GM10248 (cell line): ENCODE measurements at places on chromosomes 11 and 22.

DNA sequence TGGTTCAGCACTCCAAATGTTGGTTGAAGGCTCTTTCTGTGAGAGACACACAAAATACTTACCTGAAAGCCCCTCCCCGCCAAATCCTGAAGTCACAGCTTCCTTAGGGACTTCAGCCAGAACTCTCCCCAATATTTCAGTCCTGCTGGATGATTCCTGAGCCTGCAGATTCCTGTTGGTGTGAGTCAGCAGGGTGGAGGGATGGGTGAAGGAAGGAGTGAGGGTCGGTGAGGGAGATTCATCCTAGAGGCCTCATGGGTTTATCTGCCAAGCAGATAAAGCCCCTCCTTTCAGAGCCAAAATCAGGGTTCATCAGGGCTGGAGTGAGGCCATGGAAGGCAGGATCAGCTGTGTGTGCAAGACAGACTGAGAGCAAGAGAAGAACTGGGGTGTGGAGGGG, 37.9 kb downstream of the SMIM38 start:
- DNase-seq = no peak

DNA sequence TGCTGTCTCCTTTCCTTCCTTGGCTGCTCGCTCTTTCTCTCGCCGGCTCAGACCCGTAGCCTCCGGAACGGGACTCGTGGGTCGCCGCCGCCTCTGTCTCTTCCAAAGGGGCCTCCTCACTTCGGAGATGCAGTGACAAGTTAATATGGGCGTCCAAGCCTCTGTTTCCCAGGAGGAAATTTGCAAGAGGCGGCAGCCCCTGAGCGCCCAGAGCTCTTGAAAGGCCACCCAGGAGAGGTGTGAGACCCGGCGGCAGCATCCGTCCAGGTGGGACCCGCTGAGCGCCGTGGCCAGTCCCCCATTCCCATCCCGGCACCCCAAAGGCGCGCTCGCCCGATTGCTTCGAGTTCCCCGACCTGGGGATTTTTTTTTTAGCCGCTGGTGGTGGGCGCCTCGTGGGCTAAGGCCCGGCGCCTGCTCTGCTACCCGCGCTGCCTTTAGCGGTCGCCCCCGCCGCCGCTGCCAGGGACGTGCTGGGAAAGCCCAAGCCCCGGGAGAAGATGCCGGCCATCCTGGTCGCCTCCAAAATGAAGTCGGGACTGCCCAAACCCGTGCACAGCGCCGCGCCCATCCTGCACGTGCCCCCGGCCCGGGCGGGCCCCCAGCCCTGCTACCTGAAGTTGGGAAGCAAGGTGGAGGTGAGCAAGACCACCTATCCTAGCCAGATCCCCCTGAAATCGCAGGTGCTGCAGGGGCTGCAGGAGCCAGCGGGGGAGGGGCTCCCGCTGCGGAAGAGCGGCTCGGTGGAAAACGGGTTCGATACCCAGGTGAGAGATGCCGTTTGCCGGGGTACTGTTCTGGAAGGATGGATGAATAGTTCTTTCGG, 772 bp downstream of the NAV2 start:
- DNase-seq = no peak

GRCh38 chr11:48056325-48057183, 76.2 kb downstream of the PTPRJ start:
- DNase-seq = no peak

- no peak for DNase-seq
These were observed 5.2 kb upstream of the LGR4 start for GRCh38 chr11:27477831-27478230.

DNA sequence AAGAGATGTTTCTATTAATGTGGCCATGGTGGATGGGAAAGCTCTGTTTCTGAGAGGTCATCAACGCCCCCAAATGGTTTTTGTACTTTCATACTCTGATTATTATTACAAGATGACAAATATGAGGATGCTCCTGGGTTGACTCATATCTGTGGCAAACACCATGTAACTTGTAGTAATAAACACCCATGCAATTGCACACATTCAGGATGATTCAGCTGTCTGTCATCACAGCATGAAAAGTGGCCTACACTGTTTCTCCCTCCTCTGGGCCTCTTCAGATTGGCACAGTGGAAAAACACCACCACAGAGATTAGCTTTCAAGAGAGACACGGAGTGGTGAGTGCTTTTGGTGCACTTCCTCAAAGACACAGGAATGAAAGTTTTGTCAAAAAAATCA, 85.4 kb downstream of the MTNR1B start:
- DNase-seq = no peak

DNA sequence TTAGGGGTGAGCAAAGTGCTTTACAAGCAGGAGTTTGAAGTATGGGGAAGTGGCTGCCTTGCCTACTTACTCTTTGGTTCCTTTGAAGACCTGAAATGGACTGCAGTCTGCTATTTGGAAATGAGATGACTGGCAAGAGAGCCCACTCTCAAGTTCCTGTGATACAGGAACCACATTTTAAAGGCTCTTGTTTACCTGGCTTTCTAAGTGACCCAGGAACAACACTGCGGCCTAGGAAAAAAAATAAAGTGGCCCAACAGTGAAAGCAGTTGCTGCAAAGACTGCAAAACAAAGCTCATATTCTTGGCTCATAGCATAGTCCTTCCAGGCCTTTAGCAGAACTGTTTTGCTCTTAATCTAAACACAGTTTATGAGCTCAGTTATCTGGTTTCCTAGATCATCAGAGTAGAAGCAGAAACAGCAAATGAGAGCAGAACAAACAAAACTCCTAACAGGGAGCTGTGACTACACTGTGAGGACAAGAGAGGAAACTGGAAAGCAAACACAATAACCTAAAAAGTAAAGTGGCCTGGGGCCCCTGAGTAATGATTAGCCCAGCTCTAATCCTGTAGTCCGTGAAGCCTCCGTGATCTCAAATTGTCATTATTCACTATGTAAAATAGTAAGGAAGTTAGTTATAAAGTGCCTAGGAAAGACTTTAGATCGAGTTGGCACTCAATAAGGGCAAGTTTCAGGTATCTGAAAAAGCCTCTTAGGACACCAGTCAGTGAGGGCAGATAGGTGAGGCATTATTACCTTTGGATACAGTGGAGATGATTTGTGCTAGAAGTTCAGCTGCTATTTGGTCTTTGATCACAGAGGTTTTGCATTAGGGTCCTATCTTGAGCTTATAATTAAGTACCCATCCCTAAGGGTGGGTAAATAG, 11.5 kb downstream of the CCDC117 start:
- no peak for DNase-seq

- DNase-seq = no peak
These were observed 23.8 kb upstream of the C11orf96 start for GRCh38 chr11:43918662-43919061.

- DNase-seq = no peak
These were observed 5.3 kb downstream of the ADA2 start for GRCh38 chr22:17213976-17214375.

DNA sequence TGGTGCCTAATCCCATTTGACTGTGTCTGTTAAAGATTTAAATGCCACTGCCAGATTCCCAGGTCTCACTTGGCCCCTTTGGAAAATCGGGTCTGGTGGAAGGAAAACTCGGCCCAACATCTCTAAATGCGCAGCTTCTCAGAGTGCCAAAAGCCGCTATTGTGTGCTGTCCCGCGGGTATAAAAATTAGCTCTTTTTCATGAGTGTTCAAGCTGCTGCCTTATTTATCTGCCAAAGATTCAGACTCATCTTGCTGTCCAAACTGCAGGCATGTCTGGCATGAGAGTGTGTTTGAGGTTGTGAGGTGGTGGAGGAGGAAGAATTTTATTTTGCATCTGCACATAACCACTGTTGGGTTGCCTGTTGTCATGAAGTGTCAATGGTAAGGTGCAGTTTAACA, 91.4 kb downstream of the NELL1 start:
- no peak for DNase-seq

- DNase-seq = no peak
These were observed 17.9 kb downstream of the BPIFC start for GRCh38 chr22:32446321-32446720.

DNA sequence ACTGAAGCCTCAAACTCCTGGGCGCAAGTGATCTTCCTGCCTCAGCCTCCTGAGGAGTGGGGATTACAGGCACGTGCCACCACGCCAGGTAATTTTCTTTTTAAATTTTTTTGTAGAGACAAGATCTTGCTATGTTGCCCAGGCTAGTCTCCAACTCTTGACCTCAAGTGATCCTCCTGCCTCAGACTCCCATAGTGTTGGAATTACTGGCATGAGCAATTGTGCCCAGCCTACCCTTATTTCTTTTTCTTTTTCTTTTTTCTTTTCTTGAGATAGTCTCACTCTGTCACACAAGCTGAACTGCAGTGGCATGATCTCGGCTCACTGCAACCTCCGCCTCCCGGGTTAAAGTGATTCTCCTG, 63.9 kb downstream of the AAMDC start:
- no peak for DNase-seq

GRCh38 chr11:108912581-108912980, 247.7 kb downstream of the DDX10 start:
- DNase-seq = no peak

DNA sequence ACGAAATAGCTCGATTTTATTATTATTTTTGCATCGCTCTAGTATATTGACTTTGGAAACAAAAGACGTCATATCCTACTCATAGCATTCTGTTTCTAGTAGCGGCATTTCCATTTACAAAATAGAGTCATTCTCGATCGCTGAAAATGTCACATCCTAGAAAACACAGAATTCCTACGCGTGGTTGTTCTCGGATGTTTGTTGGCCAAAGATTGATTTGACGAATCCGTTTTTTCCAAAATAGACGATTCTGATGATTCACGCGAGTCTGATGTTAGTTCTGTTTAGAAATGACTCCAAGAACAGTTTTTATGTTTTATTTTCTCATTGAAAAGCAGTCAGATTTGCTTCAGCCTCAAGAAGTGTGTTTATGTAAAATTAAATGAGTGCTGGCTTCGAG, 47.6 kb downstream of the SMIM38 start:
- no peak for DNase-seq
